ENCODE measurements at places on chromosomes 3 and 15. TPM values are rescaled to one million over a fixed set of nuclear protein-coding genes. Genes with fewer than 3 reads are reported as not detected.

Gene GALK2
- total RNA-seq: 15.1 TPM

Gene ZBBX
- total RNA-seq: not detected

Gene FGD5
- total RNA-seq: 0.11 TPM

Gene CLRN1
- total RNA-seq: not detected

DNA sequence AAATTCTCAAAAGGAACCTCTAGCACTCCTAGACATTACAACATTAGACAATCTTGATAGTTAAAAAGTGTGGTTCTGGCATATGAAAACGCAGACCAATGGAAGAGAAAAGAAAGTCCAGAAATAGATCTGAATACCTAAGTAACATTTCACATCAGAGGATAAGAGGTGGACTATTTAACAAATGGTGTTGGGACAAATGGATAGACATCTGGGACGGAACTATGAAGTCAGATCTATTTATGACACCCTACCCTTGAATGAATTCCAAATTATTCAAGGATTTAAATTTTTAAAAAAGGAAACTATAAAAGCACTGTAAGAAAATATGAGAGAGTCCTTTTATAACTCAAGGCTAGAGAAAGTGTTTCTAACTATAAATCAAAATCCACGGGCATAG lies 111.3 kb downstream of the SCN11A start:
- no peaks in the 10 kb centered on the region for H3K36me3 ChIP-seq
- H3K27ac ChIP-seq: no peak overlapping the region
- no peak for DNase-seq
- H3K4me3 ChIP-seq: no peak overlapping the region
- no peaks in the 10 kb centered on the region for H3K27me3 ChIP-seq

DNA sequence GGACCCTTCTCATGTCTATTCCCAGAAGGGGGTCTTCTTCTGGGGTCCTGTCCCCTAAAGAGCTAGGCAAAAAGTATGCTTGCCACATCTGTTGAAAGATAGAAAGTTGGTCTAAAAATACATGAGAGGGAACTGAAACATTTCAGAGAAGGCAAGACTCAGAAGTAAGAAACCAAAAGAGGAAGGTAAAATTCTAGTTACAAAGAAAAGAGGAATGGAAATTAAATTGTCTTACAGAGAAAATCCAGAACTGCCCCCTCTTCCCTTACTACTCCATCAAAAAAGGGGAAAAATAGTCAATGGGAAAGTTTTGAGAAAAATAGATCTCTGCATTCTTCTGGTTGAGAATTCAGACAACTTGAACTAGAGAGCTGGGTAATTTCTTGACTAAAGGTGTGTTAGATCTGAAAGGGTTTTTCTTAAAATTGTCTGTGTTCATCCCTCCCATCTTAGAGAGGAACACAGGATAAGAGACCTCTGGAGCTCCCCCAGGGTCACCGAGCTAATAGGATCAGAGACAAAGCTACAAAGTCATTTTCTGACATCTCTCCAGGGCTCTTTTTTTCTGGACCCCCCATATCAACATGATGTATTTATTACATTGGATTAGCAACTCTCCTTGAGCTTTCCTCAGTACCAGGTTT lies 32.3 kb upstream of the CCR2 start:
- H3K27me3 ChIP-seq: no peaks in the 10 kb centered on the region
- peak overlapping the region; percentile 64 for H3K4me3 ChIP-seq
- H3K36me3 ChIP-seq: no peaks in the 10 kb centered on the region
- peak overlapping the region; percentile 59 for H3K27ac ChIP-seq
- H3K4me1 ChIP-seq: peaks cover 17% of the 10 kb centered on the region
- DNase-seq: no peak

Gene MYRIP
- total RNA-seq: 0.08 TPM
